ENCODE measurements at places on chromosomes 7 and 10.

GRCh38 chr10:109633846-109634245, 289.5 kb downstream of the XPNPEP1 start:
- DNase-seq, result no peak

DNA sequence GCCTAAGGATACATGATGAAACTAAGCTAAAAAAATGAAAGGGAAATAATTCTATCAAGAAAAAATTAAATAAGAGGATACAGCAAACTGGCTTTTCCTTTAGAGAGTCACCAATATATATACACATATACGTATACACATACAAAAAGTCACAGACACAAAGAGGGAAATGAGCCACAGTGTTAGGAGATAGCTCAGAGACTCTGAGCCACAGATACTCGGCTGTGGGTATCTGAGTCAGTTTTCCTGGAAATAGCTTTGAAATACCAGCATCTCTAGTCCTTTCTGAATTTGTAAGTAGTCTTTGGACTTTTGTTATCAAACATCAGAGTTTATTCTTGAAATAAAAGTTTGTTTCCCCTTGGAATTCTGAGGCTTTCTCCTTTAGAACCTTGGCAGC, 111.8 kb downstream of the TBXAS1 start:
- DNase-seq, result no peak

DNA sequence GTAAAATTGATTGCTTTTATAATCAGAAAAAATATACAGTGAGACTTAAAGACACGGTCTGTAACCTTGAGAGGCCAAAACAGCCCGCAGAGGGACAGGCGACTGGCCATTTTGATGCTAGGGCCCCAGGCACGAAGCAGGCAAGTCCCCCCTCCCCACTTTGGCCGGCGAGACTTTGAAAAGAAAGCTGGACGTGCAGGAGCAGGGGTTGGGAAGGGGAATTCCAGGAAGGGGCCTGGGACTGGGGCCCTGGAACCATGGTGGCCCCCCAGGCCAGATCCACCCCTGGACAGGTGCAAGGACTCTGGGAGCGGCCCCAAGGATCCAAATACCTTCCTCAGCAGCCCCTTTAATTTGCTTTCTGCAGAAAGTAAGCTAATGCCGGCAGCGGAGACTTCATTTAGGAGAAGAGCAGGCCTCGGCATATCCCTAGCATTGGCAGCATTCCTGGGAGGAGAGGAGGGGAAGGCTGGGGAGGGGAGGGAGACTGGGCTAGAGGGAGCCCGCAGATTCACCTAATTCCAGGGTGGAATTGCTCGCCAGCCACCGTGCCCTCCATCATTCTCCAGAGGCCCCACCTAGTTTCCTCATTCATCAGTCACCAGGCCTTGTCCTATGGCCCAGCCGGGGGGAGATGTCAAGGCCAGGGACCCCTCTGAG, 24.9 kb upstream of the TNRC18 start:
- DNase-seq, result no peak

DNA sequence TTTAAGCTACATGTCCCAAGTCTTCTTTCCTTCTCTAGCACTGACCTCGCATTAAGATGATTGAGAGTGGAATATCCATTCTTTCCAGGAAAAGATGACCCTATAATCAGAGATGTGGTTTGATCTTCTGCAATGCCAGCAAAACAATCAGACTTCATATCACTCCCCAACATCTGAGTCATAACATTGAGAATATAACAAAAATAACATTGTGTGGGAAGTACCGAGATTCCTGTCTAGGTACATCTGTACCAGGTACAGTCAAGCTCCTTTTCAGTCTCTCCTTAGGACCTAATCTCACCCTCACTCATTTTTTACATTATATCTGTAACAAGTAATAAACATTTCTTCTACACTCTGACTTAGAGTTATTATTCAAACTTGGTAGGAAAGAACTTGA, 201.6 kb downstream of the LRRTM3 start:
- DNase-seq, result no peak

- no peak for DNase-seq
Measured at GRCh38 chr10:14325325-14325955, 5.3 kb downstream of the FRMD4A start.

- DNase-seq, result no peak
Measured at GRCh38 chr10:103535595-103535994, 42.1 kb downstream of the NEURL1 start.

- no peak for DNase-seq
Measured at GRCh38 chr10:122286867-122287266, 15.8 kb downstream of the BTBD16 start.

GRCh38 chr10:62640411-62640810, 164.1 kb upstream of the ADO start:
- DNase-seq, result no peak

- no peak for DNase-seq
Measured at GRCh38 chr7:136309407-136309806, 332.2 kb upstream of the MTPN start.
